ENCODE measurements at places on chromosomes 11 and 22. TPM values are rescaled to one million over a fixed set of nuclear protein-coding genes. Genes with fewer than 3 reads are reported as not detected.

The MB gene
- not detected for total RNA-seq

The MRGPRX3 gene
- total RNA-seq: not detected

The UBQLNL gene
- total RNA-seq: 0.13 TPM

The RAB36 gene
- 3.4 TPM for total RNA-seq

The PIH1D2 gene
- 1.3 TPM for total RNA-seq

The GGT1 gene
- total RNA-seq: 0.79 TPM

The HBE1 gene
- not detected for total RNA-seq

The NR1H3 gene
- total RNA-seq: 20.3 TPM

The EXT2 gene
- total RNA-seq: 147 TPM

The LZTR1 gene
- 45.4 TPM for total RNA-seq

All from aortic smooth muscle cell (primary cell).